ENCODE measurements at places on chromosomes 4 and X.
A peak's percentile ranks its signal among the peaks of the same experiment; 100 is the strongest.

DNA sequence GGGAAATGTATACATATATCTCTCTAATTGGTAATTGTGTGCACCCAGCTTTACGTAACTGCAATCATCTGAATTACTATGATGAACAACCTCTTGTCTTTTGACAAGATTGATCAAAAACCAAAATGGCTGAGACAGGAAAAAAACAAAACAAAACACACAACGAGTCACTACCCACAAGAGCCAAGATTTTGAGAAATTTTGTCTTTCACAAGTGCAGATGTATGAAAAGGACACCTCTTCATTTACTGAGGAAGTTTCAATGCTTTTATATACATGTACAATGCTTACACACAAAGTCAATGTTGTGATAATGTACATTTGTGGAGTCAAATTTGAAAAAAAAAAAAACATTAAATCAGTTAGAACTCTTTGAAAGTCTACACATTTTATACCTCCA lies 224.6 kb downstream of the SCFD2 start:
- DNase-seq: no peak

DNA sequence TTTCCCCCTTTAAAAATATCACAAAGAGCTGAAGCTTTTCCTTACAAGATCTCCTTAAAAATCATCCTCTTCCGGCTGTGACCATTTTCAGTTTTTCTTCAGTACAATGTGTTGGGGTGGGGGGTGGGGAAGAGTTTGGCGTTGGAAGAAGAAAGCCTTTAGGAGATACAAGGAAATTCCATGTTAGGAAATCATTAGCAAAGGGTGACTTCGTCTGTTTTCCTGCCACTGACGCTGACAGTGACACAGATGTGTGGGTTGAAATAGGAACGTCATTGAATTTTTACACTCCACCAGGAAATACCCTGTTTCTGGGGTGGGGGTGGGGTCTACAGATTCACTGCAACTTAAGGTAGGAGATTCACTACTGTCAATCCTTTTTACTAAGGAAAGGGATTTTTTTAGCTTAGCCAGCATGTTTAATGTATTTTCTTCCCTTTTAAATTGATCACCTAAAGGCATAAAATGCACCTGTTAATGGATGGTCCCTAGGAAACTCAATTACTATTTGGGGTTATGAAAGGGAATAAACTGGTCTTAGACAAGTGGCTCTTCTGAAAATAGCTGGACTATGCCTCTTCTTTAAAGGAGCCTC lies 3.9 kb downstream of the MAMLD1 start:
- no peak for DNase-seq

- DNase-seq: no peak
Observed at GRCh38 chrX:129961180-129962083, 21.0 kb upstream of the BCORL1 start.

GRCh38 chrX:14936561-14936960 lies 63.3 kb downstream of the MOSPD2 start:
- no peak for DNase-seq

DNA sequence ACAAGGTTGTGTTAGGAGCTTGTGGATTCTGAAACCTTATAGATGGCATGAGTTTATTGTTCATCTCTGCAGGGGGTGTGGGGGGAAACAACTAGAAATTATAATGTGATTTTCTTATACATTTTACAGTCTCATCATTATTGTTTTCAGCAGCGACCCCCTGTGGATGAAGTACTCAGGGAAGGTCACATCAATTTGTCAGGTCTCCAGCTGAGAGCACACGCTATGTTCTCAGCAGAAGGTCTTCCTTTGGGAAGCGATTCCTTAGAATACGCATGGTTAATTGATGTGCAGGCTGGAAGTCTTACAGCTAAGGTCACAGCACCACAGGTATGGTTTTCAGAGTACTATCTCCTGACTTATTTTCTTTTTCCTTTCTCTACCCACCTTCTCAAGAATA lies 72.2 kb downstream of the BLTP1 start:
- DNase-seq: no peak

GRCh38 chr4:23888421-23889319 lies 1.2 kb downstream of the PPARGC1A start:
- peak; percentile 84 for DNase-seq

- DNase-seq: no peak
Observed at GRCh38 chr4:110877778-110878370, 255.0 kb upstream of the PITX2 start.

GRCh38 chr4:118979712-118980111 lies 91.1 kb downstream of the SYNPO2 start:
- DNase-seq: no peak

- no peak for DNase-seq
Observed at GRCh38 chr4:20592663-20593062, 107.6 kb upstream of the PACRGL start.

GRCh38 chr4:96630839-96631238 lies 790.9 kb downstream of the PDHA2 start:
- DNase-seq: no peak

GRCh38 chr4:31592293-31592692 lies 872.1 kb downstream of the PCDH7 start:
- no peak for DNase-seq

DNA sequence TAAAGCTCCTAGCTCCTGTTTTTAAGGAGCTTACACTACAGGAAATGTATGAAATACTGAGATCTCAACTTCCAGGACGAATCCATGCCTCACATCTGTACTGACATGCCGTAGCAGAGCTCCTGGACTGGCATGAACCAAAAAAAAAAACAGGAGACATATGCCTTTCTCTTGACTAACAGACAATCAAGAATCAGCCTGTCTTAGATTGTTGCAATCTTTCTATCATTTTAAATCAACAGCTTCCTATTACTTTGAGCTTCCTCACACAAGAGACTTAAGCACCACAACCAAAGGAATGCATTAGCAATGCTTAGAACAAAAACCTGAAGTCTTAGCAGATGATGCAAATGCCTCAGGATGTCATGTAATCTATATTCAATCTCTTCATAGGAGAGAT lies 34.7 kb upstream of the AREG start:
- DNase-seq: no peak

DNA sequence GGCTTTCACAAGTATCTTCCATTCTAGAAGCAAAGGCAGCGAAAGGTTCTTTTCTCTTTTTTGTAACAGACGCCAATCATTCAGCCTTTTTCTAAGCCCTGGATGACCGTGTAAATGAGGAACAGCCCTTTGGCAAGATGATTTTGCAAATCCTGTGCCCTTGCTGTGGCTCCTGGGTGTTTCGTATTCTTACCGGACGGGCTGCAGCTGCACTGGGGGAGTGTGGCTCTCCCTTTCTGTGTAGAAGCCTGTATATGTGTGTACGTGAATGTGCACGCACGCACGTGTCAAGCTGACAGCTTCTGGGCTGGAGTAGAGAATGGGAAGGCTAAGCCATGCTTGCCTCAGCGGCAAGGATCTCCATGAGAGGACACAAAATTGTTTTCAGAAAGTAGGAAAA lies 8.2 kb downstream of the GRPEL1 start:
- no peak for DNase-seq

DNA sequence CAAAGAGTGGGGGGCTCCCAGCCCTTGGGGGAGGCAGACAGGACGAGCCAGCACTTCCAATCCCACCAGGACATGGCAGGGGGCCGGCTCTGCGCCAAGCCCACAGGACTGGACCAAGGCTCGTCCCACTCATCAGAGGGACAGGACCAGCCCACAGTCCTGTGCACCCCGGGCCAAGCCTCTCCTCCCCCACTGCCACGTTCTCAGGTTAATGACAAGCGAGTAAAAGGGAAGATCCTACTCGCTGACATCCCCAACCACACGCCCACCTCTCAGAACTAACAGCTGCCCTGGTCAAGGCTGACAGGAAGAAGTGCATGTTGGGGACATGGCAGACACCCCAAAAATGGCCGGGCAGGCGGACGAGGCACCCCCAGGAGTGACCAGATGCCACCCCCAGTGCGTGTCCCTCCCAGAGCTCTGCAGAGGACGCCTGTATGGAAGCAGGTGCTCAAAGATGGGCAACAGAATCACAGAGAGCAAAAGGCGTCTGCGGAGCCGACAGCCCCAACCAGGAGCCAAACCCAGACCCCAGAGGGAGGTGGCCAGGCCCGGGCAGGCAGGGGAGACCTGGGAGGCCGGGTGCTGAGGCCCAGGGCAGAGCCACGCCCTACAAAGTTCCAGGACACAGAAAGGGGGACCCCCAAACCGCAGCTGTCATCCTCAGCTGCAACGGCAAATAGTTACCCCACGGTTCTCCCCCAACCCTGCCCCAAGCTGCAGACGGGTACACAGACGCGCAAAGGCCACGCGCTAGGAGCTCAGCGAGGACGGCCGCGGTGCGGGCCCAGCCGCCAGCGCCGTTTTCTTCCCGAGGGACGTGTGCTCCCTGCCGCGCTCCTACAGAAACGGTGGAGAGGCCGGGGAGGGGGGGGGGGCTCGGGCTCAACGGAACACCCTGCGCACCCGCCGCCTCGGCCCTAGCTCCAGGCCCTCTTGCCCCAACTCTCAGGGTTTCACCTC lies 1.7 kb downstream of the CTBP1 start:
- no peak for DNase-seq

Measured in SK-N-DZ (cell line).